OCI-M1 (cell line): ENCODE measurements at places on chromosomes 6 and 20.

DNA sequence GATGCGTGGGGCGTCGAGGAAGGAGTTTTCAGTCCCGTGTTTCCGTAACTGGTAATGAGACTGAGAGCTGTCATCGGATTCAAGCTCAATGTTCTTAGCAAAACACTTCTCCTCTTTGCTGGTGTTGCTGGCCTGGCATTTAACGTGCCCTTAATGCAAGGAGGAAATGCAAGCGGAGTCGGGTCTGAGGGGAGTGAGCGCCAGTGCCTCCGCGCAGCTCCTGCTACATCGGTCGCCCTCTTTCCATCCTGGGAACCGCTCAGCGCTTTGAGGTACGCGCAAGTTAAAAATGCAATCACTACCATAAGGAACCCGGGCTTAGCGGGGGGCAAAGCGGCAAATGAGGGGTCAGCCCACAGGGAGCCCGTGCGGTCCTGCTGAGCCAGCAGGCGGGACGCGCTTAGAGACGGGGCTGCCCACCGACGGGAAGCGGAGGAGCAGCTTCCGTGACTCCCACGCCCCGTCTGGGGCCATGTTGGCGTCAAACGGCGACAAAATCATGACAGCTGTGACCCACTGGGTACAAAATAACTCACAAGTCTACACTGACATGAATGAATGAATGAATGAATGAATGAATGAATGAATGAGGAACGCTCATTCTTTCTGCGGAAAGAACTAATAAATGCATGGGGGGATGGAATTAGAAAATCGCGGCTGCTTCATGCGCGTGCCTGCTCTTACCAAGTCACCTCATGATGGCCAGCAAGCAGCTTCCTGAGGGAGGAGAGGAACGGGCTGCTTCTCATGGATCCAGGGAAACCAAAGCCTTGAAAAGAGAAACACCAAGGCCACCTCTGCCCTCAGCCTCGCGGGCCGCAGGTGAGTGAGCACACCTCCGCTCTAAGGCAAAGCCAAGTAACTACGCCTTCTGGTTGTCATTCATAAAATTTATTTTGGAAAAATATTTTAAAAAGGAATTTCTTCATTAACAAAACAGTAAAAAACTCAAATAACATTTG, 9.3 kb downstream of the DLL1 start:
- no peak for DNase-seq

DNA sequence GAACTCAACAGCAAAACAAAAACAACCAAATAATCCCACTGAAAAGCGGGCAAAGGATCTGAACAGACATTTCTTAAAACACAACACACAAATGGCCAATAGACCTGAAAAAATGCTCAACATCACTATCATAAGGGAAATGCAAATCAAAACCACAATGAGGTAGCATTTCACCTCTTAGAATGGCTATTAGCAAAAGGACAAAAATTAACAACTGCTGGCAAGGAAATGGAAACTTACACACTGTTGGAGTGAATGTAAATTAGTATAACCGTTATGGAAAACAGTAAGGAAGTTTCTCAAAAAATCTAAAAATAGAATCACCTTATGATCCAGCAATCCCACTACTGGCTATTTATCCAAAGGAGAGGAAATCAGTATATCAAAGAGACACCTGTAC, 20.9 kb downstream of the FAM8A1 start:
- no peak for DNase-seq

- DNase-seq: peak; percentile 67
These were observed 66.8 kb downstream of the SCAND1 start for GRCh38 chr20:35887393-35888064.

DNA sequence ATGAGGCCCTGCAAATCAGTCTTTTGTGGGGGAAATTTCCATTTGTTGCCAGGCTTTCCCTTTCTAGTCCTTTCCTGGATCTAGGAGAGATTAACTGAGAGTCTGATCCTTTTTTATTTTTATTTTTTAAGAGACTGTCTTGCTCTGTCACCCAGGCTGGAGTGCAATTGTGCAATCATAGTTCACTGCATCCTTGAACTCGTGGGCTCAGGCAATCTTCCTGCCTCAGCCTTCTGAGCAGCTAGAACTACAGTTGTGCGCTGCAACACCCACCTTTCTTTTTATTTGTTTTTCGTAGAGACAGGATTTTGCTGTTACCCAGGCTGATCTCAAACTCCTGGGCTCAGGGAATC, 22.9 kb downstream of the OR2B2 start:
- DNase-seq: peak; percentile 74

GRCh38 chr6:155100087-155100486, 105.0 kb downstream of the TIAM2 start:
- no peak for DNase-seq

DNA sequence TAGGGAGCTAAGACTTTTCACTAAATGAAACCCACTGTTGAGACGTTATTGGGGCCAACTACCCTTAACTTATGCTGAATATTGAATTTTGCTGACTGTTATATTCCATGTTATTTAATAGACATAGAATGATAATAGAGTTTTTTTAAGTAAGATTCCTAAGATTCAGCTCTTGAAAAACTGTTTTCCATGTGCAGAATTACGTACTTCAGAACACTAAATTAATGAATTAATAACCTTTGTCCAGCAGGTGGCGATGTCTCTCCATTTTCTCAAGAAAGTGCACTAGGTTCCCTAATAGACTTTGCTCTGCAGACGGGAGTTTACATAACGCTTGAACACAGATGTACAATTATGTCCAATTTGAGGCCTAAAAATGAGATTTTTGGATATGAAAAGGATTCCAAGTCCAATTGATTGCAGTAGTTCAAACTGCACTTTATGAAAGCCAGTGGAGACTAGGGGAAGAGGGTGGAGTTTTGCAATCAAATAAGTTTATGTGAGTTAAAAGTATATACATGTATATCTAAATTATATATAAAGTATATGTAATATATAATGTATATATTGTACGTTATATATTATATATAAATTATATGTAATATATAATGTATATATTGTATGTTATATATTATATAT, 282.1 kb downstream of the UST start:
- DNase-seq: peak; percentile 92

DNA sequence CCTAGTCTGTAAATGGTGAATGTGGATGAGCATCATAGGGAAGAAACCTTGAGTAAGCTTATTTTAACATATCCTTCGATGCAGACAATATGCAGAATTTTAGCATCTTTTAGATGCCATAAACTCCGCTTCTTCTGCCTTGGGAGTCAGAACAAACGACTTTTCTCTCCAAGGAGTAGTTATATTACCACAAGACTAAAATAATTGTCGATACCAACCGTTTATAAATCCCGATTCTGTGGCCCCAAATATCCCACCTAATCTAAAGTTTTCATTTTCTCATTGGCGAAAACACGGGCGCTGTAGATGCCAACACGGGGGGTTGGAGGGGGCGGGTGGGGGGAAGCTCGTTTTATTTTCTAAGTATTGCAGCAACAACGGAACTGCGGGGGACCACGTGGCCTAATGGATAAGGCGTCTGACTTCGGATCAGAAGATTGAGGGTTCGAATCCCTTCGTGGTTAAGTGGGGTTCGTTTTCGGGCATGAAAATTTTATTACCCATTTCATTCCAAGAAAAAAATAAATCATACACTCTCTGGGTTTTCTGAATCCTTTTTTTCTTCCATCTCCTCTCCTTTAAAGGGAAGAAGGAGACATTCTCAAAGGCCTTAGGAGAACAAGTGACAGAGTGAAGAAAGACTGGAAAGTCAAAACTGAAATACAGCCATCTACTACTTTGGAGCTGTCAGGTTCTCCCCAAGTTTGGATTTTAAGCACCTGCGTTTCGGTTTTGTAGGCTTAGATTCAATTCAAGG, 65.5 kb upstream of the BTN3A2 start:
- DNase-seq: peak; percentile 65

DNA sequence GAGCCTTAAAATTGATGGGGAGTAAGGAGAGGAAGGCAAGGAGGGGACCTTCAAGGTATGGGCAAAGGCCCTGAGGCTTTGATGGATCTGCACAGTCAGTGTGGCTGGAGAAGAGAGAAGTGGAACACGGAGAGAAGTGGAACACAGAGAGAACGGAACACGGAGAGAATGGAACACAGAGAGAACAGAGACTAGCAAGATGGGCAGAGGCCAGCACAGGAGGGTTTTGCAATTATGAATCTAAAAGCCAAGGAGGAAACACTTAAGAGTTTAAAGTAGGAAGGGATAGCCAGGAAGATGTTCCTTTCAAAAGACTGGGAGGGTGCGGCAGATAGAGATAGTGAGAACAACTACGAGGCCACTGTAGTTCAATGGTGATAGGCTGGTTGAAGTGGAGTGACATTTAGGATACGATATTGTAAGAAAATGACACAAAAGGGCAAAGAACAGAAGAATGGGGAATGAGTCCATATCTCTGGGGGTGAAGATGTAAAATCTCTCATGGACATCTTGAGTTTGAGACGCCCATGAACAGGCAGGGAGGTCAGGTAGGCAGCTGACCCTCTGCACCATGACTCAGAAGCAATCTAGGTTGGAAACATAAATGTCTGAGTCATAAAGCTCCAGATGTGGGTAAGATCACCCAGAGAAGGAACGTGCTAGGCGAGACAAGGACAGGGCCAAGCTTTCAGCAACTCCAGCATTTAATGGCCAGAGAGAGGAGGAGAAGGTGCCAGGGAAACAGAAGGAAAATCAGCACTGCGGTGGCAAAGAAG, 25.4 kb downstream of the ZMYND8 start:
- DNase-seq: peak; percentile 60

- DNase-seq: no peak
These were observed 36.0 kb downstream of the SUMO4 start for GRCh38 chr6:149435919-149436586.

DNA sequence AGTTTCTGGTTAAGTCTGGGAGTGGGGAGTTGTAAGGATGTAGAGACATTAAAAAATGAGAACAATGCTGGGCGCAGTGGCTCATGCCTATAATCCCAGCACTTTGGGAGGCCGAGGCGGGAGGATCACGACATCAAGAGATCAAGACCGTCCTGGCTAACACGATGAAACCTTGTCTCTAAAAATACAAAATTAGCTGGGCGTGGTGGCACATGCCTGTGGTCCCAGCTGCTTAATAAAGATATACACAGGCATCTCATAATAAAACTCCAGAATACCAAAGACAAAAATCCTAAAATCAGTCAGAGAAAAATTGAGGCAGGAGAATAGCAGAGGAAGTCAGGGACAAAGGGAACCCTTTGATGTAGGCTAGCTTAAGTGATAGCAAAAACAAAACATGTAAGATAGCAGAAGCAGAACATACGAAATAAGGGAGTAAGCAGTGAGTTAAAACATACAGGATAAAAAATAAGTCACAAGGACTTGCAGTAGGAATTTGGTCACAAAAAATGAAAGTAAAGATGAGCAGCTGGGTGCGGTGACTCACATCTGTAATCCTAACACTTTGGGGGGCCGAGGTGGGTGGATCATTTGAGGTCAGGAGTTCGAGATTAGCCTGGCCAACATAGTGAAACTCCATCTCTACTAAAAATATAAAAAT, 23.6 kb downstream of the DDX43 start:
- no peak for DNase-seq

GRCh38 chr6:144534180-144534579, 249.0 kb downstream of the UTRN start:
- DNase-seq: no peak

DNA sequence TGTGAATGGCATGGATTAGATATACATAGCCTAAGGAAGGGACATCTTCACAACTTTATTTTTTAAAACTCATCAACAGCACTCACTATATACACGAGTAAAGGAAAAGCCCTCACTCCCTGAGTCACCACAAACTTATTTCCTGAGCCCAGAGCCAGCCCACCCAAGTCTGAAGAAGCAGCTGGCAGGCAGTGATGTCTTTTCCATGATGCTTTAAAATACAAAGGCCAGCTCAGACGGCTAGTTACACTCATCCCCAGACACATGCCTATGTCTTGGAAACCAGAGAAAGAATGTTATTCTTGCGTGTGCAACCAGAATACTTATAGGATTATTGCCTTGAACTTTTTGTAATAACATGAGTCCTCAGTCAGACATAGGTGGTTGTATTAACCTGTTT, 114.4 kb downstream of the ADGRG6 start:
- no peak for DNase-seq

- peak; percentile 70 for DNase-seq
These were observed 44.1 kb upstream of the GCM1 start for GRCh38 chr6:53192682-53193188.
